Hepatic stellate cell (primary cell): ENCODE measurements at places on chromosomes 2 and 18.

- DNase-seq: no peak
Observed at GRCh38 chr2:43539436-43539835, 56.4 kb downstream of the THADA start.

DNA sequence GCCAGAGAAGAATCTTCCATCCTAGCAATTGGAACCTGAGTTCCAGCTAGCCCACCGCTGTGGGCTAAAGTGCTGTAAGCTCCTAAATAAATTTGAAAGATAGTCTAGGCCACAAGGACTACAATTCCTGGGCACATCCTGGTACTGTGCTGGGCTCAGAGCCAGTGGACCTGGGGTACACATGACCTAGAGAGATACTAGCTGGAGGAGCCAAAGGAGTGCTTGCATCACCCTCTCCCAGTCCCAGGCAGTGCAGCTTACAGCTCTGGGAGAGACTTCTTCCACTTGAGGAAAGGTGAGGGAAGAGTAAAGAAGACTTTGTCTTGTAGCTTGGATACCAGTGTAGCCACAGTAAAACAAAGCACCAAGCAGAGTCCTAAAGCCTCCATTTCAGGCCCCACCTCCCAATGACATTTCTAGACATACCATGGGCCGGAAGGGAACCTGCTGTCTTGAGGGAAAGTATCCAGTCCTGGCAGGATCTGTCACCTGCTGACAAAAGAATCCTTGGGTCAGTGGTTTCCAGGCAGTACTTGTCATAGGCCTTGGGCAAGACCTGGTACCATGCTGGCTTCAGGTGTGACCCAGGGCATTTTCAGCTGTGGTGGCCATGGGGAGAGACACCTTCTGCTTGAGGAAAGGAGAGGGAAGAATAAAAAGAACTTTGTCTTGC is 89.5 kb downstream of the TMEM185B start:
- DNase-seq: no peak

- DNase-seq: no peak
Observed at GRCh38 chr2:237547841-237548416, 18.4 kb upstream of the PRLH start.

DNA sequence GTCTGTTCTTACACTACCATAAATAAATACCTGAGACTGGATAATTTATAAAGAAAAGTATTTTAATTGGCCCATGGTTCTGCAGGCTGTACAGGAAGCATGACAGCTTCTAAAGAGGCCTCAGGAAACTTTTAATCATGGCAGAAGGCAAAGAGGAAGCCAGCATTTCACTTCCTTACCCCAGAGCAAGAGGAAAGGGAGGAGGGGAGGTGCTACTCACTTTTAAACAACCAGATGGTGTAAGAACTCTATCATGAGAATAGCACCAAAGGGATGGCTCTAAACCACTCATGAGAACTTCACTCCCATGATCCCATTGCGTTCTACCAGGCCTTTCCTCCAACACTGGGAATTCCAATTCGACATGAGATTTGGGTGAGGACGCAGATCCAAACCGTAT is 344.4 kb upstream of the SLC39A10 start:
- no peak for DNase-seq
